AG04449 (cell line): ENCODE measurements at places on chromosomes 6 and 20.
A peak's percentile ranks its signal among the peaks of the same experiment; 100 is the strongest.

GRCh38 chr6:32853541-32854375, at the start of the genes PSMB9 and TAP1:
PSMB9 (plus strand) TSS chr6:32854192; CDS start chr6:32854230, 38 bp downstream.
TAP1 (minus strand) TSS chr6:32853704; CDS start chr6:32853636, 68 bp downstream.
- DNase-seq = peak; percentile 51

DNA sequence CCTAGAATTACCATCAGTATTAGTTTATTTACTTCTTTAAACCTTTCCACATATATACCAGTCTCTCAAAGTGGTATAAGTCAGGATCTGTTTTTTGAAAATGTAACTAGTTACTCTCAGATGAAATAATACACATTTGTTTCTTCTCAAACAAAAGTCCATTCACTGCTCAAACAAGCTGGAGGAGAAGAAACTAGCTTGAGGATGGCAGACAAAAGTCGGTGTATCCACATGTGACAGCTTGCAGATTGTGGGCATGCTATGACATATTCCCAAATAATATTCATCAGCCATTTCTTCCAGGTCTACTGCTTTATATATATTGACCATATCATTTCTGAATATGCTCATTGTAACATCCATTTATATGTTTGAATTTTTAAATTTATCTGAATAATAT, 197.4 kb upstream of the KCNQ5 start:
- no peak for DNase-seq

DNA sequence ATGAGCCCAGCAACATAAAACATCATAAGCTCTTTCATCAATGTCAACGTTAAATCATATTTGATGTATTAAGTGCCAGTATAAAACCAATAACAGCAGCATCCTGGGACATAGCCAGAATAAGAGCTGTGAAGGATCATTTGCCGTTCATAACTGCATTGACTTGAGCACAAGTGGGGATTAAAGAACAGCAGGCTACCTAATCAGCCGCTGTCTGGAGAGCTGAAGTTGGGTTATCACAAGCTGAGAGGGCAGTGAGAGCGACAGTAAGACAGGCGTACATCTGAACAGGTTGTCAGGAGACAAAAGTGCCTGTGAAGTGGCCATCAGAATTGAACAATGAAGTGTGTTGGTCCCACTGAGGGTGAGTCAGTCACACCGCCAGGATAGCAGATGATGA, 269.6 kb downstream of the GRIK2 start:
- DNase-seq = no peak

- no peak for DNase-seq
These were observed 507.8 kb upstream of the CITED2 start for GRCh38 chr6:139882234-139882633.

DNA sequence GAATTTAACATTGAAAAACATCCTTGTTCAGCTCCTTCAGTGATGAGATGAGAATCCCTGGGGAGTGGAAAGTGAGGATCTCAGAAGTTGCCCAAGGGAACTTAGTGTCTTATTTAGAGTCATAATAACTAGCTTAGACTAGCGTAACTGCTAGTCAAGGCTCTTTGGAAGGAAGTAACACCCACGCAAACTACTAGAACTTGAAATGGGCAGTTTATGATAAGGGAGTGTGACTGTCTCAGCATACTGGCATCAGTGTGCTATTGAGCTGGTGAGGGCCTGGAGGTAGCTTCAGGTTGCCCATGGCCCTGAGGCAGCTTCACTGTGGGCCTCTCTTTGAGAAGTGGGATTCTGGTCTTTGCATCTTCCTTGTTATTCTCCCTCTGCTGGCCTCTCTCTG, 40.1 kb downstream of the SLX4IP start:
- DNase-seq = no peak
